ENCODE measurements at places on chromosomes 6 and 20.

DNA sequence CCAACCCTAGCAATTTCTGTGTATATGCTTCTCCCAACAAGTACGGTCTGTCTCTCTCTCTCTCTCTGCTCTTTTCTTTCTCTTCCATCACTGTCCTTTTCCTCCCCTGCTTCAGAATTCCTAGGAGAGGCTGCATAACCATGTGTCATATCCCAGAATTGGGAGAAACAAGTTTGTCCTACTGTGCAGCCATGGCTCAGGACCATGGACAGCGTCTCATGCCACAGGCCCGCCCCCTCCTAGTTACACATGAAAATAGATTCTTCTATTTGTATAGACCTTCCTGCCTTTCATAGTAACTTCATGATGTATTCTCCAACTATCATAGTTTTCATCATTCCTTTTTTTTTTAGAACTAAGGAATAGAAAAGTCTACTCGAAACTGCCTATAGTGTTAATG lies 98.0 kb downstream of the FNDC1 start:
- H3K36me3 ChIP-seq: no peaks in the 10 kb centered on the region
- H3K4me1 ChIP-seq: no peaks in the 10 kb centered on the region
- DNase-seq: no peak
- H3K27ac ChIP-seq: no peak overlapping the region
- H3K27me3 ChIP-seq: no peaks in the 10 kb centered on the region

GRCh38 chr6:113959235-113959634 lies 11.7 kb downstream of the HDAC2 start:
- no peak for DNase-seq
- H3K4me3 ChIP-seq: no peak overlapping the region
- H3K27ac ChIP-seq: no peak overlapping the region
- peaks cover 6% of the 10 kb centered on the region for H3K36me3 ChIP-seq

- no peaks in the 10 kb centered on the region for H3K36me3 ChIP-seq
- H3K4me3 ChIP-seq: no peak overlapping the region
- peak; percentile 23 for DNase-seq
Observed at GRCh38 chr6:124943658-124944057, 18.6 kb upstream of the RNF217 start.

GRCh38 chr20:60947819-60948218 lies 304.2 kb upstream of the CDH4 start:
- DNase-seq: no peak
- H3K27me3 ChIP-seq: no peaks in the 10 kb centered on the region
- H3K36me3 ChIP-seq: no peaks in the 10 kb centered on the region
- H3K4me1 ChIP-seq: no peaks in the 10 kb centered on the region

DNA sequence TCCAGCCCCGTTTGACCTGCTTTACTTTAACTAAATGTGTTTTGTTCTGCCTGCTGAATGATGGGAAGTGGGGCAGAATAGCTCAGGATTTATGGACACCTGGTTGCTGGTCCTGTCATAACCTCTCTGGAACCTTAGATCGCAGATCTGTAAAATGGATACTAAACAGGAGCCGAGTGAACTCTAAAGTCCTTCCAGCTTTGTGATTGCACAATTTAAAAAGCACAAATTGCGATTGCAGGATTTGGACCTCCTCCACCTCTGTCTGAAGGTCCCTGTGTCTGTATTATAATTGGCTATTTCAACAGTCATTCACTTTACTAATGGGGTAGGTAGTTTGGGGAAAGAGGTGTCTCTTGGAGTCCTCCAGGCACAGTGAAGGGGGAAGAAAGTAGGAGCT lies 220.4 kb downstream of the LY86 start:
- H3K27ac ChIP-seq: no peak overlapping the region
- H3K36me3 ChIP-seq: no peaks in the 10 kb centered on the region
- peaks cover 5% of the 10 kb centered on the region for H3K27me3 ChIP-seq

DNA sequence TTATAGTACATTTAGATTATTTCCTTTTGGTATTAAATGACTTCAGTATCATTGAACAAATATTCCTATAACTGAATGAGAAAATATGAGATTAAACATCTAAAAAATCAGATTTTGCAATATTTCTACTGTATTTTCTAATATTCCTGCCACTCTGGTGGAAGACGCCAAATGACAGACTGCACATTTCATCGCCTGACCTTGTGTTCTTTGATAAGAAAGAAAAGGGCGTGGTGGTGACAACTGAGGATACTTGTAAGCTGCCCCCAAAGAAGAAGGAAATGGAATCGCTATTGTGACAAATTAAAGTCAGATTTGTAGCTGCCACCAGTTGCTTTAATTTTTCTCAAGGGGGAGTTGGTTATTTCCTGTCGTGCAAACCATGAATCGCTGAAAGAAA lies 131.3 kb downstream of the MTFR2 start:
- no peak for DNase-seq
- H3K4me1 ChIP-seq: peaks cover 1% of the 10 kb centered on the region
- peaks cover 42% of the 10 kb centered on the region for H3K36me3 ChIP-seq
- H3K4me3 ChIP-seq: no peak overlapping the region

- H3K27ac ChIP-seq: no peak overlapping the region
- H3K36me3 ChIP-seq: peaks cover 9% of the 10 kb centered on the region
- H3K27me3 ChIP-seq: no peaks in the 10 kb centered on the region
- H3K4me1 ChIP-seq: peaks cover 5% of the 10 kb centered on the region
Observed at GRCh38 chr6:16470502-16471221, 232.3 kb downstream of the GMPR start.

DNA sequence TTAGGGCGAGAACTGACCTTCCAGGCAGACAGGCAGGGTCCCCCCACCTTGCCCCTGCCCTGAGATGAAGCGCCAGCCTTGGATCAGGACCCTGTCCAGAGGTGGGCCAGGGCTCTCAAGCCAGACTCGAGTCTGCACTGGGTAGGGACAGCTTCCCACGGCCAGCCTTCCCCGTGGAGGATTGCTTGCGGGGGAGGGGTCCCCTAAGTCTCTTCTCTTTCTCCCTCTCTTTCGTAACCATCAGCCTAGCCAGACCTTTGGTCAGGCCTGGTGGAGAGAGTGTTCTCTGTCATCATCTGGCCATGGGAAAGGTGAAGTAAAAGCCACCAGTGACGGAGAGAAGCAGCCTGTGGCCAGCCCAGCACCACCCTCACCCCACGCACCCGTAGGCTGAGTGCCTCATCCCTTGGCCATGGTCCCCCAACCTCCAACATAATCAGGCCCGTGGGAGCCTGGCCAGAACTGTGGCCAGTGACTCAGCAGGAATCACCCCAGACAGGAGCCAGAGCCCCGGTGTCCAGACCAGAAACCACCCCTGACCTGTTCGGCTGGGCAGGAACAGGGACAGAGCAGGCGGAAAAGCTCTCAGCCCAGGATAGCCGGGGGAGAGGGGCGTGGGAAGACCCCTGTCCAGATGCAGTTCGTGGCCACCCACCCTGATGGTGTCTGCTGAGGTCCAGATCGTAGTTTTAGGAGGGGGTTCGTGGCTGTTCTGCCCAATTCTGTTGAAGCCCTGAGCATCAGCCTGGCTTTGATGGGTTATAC lies 47.1 kb downstream of the SNAI1 start:
- H3K4me1 ChIP-seq: peaks cover 41% of the 10 kb centered on the region
- peak; percentile 99 for DNase-seq
- no peaks in the 10 kb centered on the region for H3K27me3 ChIP-seq
- no peaks in the 10 kb centered on the region for H3K36me3 ChIP-seq
- no peak overlapping the region for H3K4me3 ChIP-seq

- DNase-seq: peak; percentile 57
- H3K4me1 ChIP-seq: no peaks in the 10 kb centered on the region
- H3K4me3 ChIP-seq: peak overlapping the region; percentile 37
- H3K36me3 ChIP-seq: no peaks in the 10 kb centered on the region
Observed at GRCh38 chr20:20393207-20394120, 25.6 kb downstream of the INSM1 start.

- H3K36me3 ChIP-seq: no peaks in the 10 kb centered on the region
- H3K27ac ChIP-seq: no peak overlapping the region
- H3K27me3 ChIP-seq: peaks cover 57% of the 10 kb centered on the region
- peaks cover 3% of the 10 kb centered on the region for H3K4me1 ChIP-seq
Observed at GRCh38 chr6:169826697-169827096, 75.3 kb downstream of the ERMARD start.

- H3K4me1 ChIP-seq: no peaks in the 10 kb centered on the region
- no peak for DNase-seq
- no peak overlapping the region for H3K27ac ChIP-seq
- H3K27me3 ChIP-seq: no peaks in the 10 kb centered on the region
- H3K4me3 ChIP-seq: no peak overlapping the region
Observed at GRCh38 chr6:6368684-6369052, 48.2 kb upstream of the F13A1 start.

GRCh38 chr6:71608646-71609045 lies 277.7 kb upstream of the RIMS1 start:
- no peak for DNase-seq
- no peaks in the 10 kb centered on the region for H3K36me3 ChIP-seq
- no peak overlapping the region for H3K4me3 ChIP-seq
- H3K27ac ChIP-seq: peak overlapping the region; percentile 3
- peaks cover 3% of the 10 kb centered on the region for H3K27me3 ChIP-seq

GRCh38 chr20:2879146-2879545 lies 5.9 kb downstream of the PTPRA start:
- peaks cover 8% of the 10 kb centered on the region for H3K4me1 ChIP-seq
- DNase-seq: no peak

- peaks cover 12% of the 10 kb centered on the region for H3K4me1 ChIP-seq
- H3K36me3 ChIP-seq: no peaks in the 10 kb centered on the region
- no peak overlapping the region for H3K4me3 ChIP-seq
- DNase-seq: no peak
- H3K27me3 ChIP-seq: peaks cover 80% of the 10 kb centered on the region
- H3K27ac ChIP-seq: no peak overlapping the region
Observed at GRCh38 chr20:41369673-41370072, 3.1 kb upstream of the EMILIN3 start.

GRCh38 chr20:48278961-48279481 lies 493.7 kb upstream of the SULF2 start:
- H3K4me3 ChIP-seq: no peak overlapping the region
- no peak overlapping the region for H3K27ac ChIP-seq
- peaks cover 42% of the 10 kb centered on the region for H3K27me3 ChIP-seq
- DNase-seq: peak; percentile 67
- H3K36me3 ChIP-seq: no peaks in the 10 kb centered on the region
- H3K4me1 ChIP-seq: peaks cover 10% of the 10 kb centered on the region

DNA sequence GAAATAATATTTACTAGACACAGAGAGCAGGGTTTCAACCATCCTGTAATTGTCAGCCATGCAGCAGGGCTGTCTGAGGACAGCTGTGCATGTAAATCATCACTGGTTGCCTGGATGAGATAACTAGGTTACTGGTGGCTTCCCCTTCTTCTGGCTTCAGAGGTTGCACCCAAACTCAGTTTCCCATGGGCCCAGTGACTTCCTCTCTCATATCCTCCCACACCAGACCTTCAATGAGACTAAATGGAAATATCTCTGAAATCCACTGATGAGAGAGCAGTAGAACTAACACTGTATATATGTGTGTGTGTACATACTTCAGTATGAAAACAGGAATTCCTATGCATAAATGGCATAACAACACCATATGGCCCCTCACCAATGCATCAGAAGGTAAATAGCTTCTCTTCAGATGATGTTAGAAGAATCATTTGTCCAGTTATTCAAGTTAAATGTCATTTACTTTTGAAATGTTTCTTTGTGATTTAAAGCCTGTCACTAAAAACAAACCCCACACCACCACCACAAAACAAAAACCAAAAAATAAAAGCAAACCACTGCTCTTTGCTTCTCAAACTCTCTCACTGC lies 51.0 kb upstream of the IL20RA start:
- H3K4me3 ChIP-seq: no peak overlapping the region
- H3K27me3 ChIP-seq: no peaks in the 10 kb centered on the region
- DNase-seq: no peak
- no peaks in the 10 kb centered on the region for H3K4me1 ChIP-seq
- no peaks in the 10 kb centered on the region for H3K36me3 ChIP-seq

DNA sequence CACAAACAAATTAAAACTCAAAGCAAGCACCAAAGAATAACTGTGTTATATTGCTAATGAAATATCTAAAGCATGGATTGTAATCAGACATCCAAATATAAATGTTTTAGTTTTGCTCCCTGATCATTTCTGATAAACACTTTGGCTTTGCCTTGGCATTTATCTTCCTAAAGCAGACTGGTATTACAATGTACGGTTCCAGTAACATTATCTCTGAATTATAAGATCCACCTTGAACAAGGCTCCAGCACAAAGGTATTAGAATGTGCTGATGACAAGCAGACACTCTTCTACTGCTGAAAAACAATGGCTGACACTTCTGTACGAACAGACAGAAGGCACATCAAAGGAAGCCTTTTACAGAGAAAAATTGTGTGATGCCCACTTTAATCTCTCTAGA lies 74.6 kb downstream of the INSM1 start:
- DNase-seq: no peak
- H3K36me3 ChIP-seq: no peaks in the 10 kb centered on the region
- H3K27me3 ChIP-seq: no peaks in the 10 kb centered on the region
- H3K4me1 ChIP-seq: no peaks in the 10 kb centered on the region
- H3K4me3 ChIP-seq: no peak overlapping the region

- DNase-seq: no peak
- no peak overlapping the region for H3K4me3 ChIP-seq
- H3K27ac ChIP-seq: no peak overlapping the region
Observed at GRCh38 chr6:163436843-163437242, 22.3 kb downstream of the QKI start.

GRCh38 chr20:58459058-58459750 lies 56.0 kb downstream of the APCDD1L start:
- no peaks in the 10 kb centered on the region for H3K27me3 ChIP-seq
- no peak overlapping the region for H3K27ac ChIP-seq
- no peak for DNase-seq
- H3K36me3 ChIP-seq: peaks cover 13% of the 10 kb centered on the region
- H3K4me3 ChIP-seq: no peak overlapping the region

DNA sequence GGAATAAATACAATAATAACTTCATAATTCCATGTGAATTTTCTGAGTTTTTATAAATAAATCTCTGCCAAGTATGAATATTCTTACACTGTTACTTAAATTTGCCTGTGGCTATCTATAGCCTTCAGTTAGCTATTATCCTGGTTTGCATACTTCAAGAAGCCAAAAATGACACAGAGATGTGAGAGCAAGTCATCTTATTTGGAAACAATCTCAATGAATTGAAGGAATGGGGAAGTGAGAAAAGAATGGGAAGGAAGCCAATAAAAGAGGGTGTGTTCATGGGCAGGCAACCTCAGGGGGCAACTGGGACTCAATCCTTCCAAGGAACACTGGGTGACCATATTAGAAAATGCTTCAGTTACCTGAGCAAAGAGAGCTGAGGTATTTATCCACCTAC lies 9.9 kb downstream of the HAO1 start:
- H3K27me3 ChIP-seq: no peaks in the 10 kb centered on the region
- H3K36me3 ChIP-seq: no peaks in the 10 kb centered on the region
- no peak for DNase-seq

DNA sequence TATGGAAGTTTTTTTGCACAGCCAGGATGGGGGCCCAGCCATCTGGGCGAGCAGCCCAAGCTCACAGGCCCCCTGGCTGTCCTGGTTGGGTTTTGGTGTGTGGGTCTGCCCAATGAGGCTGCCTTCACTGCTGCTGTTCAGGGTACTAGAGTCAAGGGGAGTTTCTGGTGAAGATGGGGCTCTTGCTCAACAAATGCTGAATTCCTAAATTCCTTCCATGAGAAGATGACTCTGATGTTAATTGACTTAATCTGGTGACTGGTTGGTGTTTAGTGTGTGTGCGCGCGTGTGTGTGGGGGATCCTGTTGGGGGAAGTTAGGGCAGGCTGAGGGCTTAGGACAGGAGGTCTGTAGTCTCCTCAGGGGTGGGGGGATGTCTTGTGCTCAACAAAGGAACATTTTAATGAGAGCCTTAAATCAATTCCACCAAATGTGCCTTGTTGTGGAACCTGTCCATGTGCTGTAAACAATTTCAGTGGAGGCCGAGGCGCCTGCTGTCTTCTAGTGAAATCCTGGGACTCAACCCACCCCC lies 1.9 kb downstream of the PTK7 start:
- no peaks in the 10 kb centered on the region for H3K27me3 ChIP-seq
- peak overlapping the region; percentile 85 for H3K27ac ChIP-seq
- peaks cover 8% of the 10 kb centered on the region for H3K36me3 ChIP-seq
- peak; percentile 69 for DNase-seq
- H3K4me3 ChIP-seq: no peak overlapping the region
